Neural crest cell (in vitro differentiated cells): ENCODE measurements at places on chromosomes 13 and 19. TPM values are rescaled to one million over a fixed set of nuclear protein-coding genes. Genes with fewer than 3 reads are reported as not detected.

NKPD1 gene
- 0.16 and 0.39 TPM in 2 replicates for total RNA-seq

DNA sequence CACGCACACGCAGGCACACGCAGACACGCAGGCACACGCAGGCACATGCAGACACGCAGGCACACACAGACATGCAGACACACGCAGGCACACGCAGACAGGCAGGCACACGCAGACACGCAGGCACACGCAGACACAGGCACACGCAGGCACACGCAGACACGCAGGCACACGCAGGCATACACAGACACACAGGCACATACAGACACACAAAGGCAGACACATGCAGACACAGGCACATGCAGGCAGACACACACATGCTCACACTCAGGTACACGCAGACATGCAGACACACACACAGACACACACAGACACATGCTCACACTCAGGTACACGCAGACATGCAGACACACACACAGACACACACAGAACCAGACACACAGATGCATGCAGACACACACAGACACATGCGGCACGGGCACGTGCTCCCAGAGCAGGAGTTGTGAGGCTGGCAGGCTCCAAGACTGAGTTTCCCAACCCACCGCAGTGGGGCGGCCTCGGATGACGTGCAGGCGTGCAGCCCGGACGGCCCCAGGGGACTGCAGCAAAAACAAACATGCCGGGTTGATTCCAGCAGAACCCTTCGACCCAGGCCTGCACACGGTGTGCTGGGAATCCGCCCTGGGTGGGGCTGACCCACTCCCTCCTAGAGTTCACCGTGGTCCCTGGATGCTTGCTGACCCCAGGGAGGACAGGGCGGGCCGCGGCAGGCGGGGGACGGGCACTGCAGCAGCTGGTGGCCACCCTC is 100.0 kb downstream of the GADD45B start:
- H3K36me3 ChIP-seq = peaks cover 2% of the 10 kb centered on the region
- H3K4me1 ChIP-seq = peaks cover 4% of the 10 kb centered on the region
- H3K4me3 ChIP-seq = no peak overlapping the region
- peaks cover 9% of the 10 kb centered on the region for H3K27me3 ChIP-seq
- DNase-seq = no peak
- H3K27ac ChIP-seq = no peak overlapping the region

DNA sequence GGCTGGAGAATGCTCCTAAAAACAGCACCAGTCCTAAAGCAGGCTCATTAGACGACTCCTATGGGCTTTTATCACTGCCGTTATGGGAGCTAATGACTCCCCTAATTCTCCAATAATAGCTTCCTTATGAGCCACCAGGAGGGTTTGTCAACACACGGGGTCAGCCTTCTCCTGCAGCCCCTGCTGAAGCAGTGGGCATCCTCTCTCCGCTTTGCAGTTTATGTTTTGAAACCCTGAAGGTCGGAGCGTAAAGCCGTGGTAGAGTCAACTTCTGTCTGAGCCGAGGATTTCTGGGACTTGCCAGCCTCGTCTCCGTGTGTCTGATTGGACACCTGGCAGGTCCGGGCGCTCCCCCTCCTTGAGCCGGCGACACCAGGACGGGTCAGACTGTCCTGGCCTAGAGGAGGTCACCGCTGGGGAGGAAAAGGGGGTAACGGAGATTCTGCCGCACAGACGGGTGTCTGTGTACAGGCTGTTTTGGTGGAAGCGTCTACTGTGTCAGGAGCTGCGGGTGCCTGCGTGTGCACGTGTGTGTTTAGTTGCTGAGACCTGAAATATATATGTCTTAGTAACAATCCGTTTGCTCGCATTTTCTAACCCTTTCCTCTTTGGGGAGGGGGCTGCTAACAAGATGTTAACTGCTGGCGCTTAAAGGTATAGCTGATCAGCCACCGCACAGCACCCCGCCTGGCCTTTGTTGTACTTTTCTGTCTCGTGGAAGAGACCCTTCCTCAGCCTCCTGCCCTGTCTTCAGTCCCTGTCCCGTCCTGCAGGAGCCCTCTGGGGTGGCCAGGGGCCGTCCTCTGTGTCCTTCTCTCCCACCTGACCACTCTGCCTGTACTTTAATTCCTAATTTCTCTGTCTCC is 1.9 kb downstream of the KDM4B start:
- H3K4me1 ChIP-seq = peaks cover 53% of the 10 kb centered on the region
- H3K36me3 ChIP-seq = peaks cover 5% of the 10 kb centered on the region
- DNase-seq = no peak
- peak overlapping the region; percentile 83 for H3K27ac ChIP-seq
- H3K4me3 ChIP-seq = peak overlapping the region; percentile 92

DNA sequence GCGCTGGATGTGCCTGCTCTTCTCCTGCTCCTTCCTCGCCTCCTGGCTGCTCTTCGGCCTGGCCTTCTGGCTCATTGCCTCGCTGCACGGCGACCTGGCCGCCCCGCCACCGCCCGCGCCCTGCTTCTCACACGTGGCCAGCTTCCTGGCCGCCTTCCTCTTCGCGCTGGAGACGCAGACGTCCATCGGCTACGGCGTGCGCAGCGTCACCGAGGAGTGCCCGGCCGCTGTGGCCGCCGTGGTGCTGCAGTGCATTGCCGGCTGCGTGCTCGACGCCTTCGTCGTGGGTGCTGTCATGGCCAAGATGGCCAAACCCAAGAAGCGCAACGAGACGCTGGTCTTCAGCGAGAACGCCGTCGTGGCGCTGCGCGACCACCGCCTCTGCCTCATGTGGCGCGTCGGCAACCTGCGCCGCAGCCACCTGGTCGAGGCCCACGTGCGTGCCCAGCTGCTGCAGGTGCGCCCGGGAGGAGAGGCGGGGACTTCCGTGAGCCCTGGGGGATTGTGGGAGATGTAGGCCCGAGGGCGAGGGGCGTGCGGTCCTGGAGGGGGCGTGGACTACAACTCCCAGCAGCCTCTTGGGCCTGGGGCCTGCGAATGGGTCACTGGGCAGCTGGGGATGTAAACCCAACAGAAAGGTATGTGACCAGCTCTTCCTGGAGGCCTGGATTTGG is 6.7 kb downstream of the KCNJ14 start:
- H3K36me3 ChIP-seq = no peaks in the 10 kb centered on the region
- peak overlapping the region; percentile 19 for H3K27ac ChIP-seq
- no peak overlapping the region for H3K4me3 ChIP-seq
- no peak for DNase-seq

CYP4F8 gene
- not detected in 2 replicates for total RNA-seq

DNA sequence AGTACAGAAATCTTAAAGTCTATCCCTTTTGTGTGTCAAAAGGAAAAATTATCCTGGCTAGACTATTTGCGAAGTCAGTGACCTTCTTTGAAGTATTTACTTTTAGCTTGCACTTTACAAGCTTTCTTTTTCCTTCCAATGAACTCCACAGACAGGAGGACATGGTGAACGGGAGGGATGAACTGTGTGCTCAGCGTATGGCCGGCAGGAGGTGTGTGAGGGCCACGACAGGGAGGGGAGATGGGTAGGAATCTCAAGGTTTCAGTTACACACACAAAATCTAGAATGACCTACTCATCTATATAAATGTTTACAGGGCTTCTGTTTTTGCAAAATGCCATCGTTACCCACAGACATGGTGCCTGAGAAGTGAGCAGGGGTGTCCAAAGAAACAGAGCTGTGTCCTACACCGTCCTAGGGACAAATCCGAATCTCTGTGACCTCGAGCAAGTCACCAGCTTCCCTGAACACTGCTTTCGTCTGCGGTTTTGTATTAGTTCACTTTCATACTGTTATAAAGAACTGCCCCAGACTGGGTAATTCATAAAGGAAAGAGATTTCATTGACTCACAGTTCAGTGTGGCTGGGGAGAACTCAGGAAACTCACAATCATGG is 537.2 kb downstream of the LIG4 start:
- no peaks in the 10 kb centered on the region for H3K27me3 ChIP-seq
- no peaks in the 10 kb centered on the region for H3K36me3 ChIP-seq
- H3K27ac ChIP-seq = no peak overlapping the region
- DNase-seq = no peak
- H3K4me1 ChIP-seq = no peaks in the 10 kb centered on the region
- no peak overlapping the region for H3K4me3 ChIP-seq
